Stimulated activated CD4-positive, alpha-beta T cell treated with anti-CD3 and anti-CD28 coated beads, Interleukin-1b, Interleukin-23, amount 100 ng/mL, for 4 hours (primary cell): ENCODE measurements at places on chromosomes 13 and 19.

DNA sequence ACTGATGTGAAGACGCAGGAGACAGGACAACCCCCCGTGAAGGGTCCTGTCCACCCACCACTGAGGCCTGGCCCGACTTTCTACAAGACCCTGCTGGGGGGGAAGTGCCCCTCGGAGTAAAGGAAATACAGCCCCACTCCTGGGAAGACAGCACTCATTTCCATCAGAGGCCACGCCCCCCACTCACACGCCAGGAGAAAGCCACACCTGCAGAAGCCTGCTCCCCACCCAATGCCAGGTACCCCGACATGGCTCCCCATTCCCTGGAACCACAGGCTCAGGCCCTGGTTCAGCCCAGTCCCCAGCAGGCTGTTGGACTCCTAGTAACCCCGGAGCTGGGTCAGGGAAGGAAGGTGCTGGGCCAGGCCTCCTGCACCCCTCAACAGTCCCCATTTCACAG, 10.9 kb upstream of the ATP8B3 start:
- DNase-seq: no peak

- no peak for DNase-seq
These were observed 29.2 kb downstream of the LRCH1 start for GRCh38 chr13:46582190-46582589.

GRCh38 chr13:106573284-106573846, 5.4 kb upstream of the ARGLU1 start:
- DNase-seq: no peak

DNA sequence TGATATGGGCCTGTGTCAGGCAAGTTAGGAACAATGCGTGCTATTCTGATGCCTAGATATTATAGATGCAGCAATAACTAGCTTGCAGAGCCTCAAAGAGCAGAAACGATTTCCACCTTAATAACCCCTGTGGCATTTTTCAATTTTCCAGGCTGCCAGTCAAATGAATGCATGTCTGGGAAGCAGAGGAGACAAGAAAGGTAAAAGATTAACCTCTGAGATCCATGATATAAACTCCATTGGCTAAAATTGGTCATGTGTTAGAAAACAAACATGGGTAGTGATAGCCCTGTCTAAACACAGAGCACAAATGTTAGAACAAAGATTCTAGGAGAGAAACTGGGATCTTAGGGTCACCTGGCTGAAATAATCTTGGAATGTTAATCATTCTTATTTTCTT, 811.1 kb downstream of the DIAPH3 start:
- no peak for DNase-seq

DNA sequence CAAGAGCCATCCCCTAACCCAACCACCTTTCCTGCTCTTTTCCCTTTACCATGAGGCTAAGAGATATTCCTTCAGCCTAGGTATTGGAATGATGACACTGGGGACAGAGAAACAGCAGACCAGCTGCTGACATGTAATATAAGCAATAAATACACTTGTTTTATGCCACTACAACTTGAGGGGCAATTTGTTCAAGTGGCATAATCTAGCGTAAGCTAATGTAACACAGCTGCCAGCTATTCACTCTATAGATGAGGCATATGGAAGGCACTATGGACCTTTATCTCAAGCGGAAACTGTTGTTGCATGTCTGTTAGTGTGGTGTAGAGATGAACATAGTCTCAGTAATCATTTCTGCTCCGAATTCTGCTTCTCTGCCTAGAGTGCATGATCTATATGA, 111.1 kb downstream of the STARD13 start:
- no peak for DNase-seq

DNA sequence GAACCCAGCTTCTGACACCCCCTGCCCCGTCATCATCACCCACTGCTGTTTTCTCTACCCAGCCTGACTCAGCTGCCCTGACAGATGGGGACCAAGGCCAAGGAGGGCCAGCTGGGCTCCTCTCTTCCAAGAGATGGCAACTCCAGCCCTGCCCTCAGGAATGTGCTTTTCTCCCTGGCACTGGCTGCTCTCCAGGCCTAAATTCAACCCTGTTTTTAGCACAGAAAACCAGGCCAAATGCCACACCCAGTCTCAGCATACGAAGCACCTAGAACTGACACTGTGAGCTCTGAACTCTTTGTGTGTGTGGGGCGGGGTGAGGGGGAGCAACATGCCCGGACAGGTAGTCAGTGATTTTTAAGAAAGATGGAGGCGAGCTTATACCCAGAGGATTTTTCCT, 23.4 kb upstream of the IGFL1 start:
- DNase-seq: no peak

DNA sequence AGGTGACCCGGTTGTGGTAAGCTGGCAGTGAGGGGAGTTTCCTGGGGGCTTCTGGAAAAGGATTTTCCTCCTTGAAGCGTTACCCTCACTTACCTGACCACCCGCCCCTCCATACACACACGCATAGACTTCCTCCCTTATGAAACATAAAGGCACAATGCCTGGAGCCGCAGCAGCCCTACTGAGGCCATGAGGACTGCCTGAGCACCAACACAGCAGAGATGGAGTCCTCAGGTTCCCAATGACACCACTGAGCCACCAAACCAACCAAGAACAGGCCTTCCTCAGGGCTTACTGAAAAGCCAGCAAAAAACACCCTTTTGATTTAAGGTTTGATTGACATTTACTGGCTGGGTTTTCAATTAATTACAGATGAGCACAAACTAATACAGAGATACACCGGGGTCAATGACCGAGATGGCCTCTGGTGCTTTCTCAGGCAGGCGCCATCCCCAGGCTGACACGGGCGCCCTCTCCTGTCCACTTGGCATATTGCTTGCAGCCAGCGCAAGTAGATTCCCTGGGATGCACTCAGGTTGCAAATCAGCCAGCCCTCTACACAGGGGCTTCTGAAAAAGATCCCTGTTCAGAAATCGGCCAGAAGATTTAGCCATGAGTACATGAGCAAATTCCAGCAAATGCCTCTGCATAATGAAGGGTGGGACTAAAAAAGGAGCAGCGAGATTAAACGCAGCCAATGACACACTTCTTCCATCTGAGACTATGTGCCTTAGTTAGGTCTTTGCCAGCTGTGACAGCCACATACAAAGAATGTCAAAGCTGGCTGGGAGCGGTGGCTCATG, 14.8 kb downstream of the OPA3 start:
- peak; percentile 50 for DNase-seq

DNA sequence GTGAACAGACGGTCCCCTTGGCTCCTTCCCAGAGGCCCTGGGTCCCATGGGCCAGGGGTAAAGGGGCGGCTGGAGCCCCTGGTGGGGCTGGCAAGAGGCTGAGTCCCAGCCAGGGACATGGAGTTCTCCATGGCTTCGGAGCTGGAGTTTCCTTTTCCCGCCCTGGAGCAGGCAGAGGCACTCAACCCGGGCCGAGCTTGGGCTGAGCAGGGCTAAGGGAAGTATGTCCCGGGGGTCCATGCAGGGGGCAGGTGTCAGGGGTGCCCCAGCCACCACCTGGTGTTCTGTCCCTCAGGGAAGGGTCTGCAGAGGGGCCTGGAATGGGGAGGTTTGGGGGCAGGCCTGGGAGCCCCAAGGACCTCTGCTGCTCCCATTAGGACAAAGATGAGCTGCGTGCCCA, 54.0 kb upstream of the TPM4 start:
- DNase-seq: no peak

DNA sequence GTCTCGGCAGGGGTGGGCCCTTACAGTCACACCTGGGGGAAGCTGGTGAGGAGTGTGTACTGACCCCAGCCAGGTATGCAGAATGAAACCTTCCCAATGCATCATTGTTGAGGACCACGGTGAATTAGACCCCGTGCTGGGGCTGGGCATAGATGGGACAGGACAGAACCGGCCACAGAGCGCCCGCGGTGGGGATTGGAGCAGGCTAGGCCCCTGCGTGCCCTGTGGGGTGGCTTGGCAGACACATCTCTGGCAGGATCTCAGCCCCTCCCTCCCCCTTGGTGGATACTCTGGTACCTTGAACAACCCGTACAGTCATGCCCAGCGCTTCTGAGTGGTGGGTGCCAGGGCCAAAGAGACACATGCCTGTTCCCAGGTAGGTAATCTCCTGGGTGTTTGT, 200.6 kb downstream of the TEX29 start:
- no peak for DNase-seq

DNA sequence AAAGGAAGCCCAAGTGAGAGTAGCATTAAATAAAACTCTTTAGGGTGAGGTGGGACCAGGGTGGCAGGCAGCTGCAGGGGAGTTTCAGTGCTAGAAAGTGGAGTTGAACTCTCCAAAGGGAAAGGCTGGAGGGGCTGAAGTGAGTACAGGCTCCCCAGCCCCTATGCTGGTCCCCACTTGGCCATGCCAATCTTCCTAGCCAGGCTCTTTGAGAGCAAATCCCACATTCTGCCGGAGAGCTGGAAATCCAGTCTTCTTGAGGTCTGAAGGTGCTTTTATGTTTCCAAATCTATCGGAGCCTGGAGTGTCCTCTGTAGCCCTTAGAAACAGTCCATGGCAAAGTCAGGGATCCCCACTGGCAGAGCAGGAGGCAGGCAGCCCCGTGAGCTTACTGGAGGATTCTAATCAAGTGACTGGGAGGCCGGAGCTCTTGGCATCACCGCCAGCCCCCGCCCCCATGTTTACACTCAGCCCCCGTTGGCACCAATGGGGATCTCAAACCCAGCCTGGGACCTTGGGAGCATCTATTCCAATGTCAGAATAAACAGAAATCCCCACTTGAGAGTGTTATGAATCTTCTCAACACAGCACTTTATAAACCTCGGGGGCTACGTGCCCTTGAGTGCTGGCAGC, 18.3 kb downstream of the ZNF536 start:
- DNase-seq: no peak

DNA sequence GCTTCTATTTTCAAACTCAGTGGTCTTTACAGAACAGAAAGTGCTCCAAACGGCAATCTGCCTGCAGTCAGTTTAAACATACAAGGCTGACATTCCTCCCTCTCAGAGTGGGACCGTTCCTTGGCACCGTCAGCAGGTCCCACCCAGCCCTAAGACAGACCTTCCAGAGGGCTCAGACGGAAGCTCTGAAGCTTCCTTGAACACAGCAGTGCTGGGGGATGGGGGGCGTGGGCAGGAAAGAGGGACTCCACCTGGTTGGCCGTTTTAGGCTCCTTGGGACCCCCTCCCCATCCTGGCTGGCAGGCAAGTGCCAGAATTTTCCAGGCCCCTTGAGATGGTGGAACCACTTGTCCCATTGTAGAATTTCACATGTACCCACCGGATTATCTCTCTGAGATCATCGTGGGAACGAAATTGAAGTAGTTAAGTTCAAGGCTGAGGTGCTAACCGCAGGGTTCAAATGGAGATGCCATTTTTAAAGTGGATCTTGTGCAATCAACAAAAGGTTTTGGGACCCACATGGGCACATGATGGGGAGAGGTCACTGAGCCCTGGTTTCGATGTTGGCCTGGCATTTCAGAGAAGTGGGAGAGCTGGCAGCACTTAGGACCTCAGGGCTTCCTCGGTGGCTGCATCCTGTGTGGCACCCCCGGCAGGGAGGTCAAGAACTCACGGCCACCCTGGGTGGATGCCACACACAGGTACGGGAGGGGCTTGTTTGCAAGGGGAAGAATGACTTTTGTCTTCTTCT, 46.2 kb downstream of the KLF2 start:
- no peak for DNase-seq

- DNase-seq: no peak
These were observed 533 bp downstream of the LRCH1 start for GRCh38 chr13:46553521-46553885.

- DNase-seq: no peak
These were observed 12.8 kb upstream of the MAP2K2 start for GRCh38 chr19:4136680-4137088.

- DNase-seq: peak; percentile 18
These were observed 4.9 kb downstream of the MBNL2 start for GRCh38 chr13:97226788-97227627.

DNA sequence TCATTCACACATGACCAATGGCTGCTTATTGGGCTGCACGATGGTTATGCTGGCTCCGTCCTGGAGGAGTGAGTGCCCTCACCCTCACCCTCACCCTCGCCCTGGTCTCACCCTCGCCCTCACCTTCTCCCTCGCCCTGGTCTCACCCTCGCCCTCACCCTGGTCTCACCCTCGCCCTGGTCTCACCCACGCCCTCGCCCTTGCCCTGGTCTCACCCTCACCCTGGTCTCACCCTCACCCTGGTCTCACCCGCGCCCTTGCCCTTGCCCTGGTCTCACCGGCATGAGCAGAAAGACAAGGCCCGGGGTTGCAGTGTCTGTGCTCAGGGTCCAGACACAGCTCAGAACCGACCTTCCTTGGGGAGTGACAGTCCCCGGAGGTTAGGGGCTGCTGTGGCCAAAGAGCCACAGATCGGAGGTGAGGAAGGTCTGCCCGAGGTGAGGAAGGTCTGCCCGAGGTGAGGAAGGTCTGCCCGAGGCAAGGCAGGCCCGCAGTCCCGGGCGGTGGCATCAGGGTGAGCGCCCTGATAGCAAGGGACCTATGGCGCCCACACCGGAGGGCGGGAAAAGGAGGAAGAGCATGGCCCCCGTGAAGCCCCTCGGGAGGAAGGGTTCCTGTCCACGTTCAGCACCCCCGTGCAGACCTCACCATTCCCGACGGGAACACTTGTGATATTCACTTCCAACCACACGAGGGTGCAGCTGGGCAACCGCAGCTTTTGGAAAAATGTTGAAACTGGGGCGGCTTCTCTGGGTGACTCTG, 65.6 kb downstream of the MCF2L start:
- DNase-seq: no peak
